ENCODE measurements at places on chromosomes 13 and 19. TPM values are rescaled to one million over a fixed set of nuclear protein-coding genes. Genes with fewer than 3 reads are reported as not detected.

Gene DNM2
- total RNA-seq, result 138 TPM

Gene ZNF574
- 8.3 TPM for total RNA-seq

Gene RPS16
- total RNA-seq, result 1,084 TPM

Gene CEACAM6
- 0.16 TPM for total RNA-seq

Gene THOP1
- total RNA-seq, result 34.6 TPM

Gene ZNF665
- 1.3 TPM for total RNA-seq

Gene SCGB2B2
- 1.2 TPM for total RNA-seq

Gene LRG1
- 0.43 TPM for total RNA-seq

Gene SIGLEC14
- total RNA-seq, result 1.2 TPM

Gene CATSPERD
- total RNA-seq, result not detected

Gene PRRG2
- 0.40 TPM for total RNA-seq

Gene KLK15
- not detected for total RNA-seq

Gene CD79A
- total RNA-seq, result not detected

Gene EPSTI1
- total RNA-seq, result 2.7 TPM

Gene RFPL4A
- 0.46 TPM for total RNA-seq

- DNase-seq, result peak; percentile 12
Measured at GRCh38 chr19:35395382-35396199, 24.7 kb downstream of the GPR42 start.

DNA sequence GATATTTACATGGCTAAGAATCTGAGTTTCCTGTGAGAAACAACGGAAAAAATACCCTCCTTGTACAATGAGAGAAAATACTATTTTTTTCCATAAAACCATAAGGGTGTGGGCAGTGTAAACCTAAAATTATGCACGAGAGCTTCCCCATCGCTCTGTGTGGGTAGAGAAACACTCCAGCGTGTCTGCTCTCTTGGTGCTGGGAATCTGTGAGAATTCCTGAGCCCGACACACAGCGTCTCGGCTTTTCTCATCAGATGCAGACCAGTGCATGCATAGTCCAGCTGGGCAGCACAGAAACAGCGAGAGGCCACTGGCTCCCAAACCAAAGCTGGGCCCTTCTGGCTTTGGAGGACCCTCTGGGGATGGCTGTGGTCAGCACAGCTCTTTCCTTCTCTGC, 12.0 kb downstream of the PLPP2 start:
- DNase-seq, result no peak

GRCh38 chr19:33713194-33713593, 83.5 kb upstream of the KCTD15 start:
- peak; percentile 20 for DNase-seq

DNA sequence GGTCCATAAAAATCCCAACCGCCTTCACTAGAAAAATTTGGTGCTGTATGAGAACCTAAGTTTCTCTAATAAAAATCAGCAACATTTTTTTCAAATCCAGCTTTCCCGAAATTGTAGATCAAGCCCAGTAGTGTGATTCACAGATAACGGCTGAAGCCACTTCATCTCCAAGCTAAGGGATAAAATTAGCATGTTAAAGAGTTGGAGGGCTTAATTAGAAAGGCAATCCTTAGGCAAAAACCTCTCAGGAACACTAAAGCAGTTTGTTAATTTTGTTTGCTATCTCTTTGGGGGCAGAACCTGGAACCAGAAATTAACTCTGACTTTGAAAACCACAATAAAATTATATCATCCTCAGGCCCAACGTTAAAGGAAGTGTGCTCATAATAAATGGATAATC, 820.2 kb downstream of the GPC5 start:
- DNase-seq, result no peak

DNA sequence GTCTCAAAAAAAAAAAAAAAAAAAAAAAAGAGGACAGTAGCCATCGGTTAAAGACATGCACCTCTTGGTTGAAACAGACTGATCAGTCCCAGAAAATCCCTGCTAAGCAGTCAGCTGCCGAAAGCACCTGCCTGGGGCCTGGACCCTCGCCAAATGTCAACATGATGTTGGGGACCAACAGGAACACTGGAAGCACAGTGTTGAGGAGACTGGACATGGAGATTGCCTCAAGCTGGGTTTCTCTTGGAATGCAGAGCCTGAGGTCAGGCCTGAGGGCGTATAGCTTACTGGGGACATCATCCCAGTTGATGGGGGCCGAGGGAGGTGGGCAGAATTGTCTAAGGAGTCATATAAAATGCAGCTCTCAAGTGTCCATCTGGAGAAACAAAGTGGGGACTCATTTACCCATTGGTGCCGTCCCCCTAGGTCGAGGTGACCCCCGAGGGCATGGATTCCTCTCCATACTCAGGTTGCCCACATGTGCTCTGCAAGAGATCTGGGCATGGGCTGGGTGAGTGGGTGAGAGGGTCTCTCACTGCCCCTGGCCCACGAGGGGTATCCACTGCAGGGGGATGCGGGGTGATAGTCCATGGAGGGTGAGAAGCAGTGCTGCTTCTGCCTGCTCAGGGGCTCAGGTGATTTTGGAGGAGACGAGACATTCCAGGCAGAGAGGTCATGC, 164.5 kb downstream of the URI1 start:
- no peak for DNase-seq

- DNase-seq, result no peak
Measured at GRCh38 chr19:10670182-10670581, 16.0 kb downstream of the ILF3 start.

- DNase-seq, result no peak
Measured at GRCh38 chr13:42272804-42273175, 838 bp downstream of the AKAP11 start.

- peak; percentile 81 for DNase-seq
Measured at GRCh38 chr19:15249972-15250639, 17.9 kb upstream of the EPHX3 start.

DNA sequence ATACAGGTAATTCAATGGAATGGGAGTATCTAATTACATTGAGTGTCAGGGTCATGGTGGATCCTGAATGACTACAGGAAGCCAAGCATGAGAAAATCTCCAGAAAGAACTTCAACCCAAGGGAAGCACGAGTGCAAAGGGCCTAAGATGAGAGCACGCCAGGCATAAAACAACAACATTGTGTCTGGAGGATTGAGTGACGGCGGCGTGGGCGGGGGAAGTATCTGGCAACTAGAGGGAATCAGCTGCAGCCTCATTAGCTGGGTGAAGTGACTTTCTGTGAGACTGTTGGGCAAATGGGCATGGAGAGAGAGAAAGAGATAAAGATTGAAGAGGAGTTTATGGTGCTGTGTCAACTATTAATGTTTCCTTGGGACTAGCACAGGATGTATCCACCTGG, 194.3 kb downstream of the GPC6 start:
- no peak for DNase-seq

GRCh38 chr13:22271903-22272302, 601.0 kb downstream of the FGF9 start:
- no peak for DNase-seq

DNA sequence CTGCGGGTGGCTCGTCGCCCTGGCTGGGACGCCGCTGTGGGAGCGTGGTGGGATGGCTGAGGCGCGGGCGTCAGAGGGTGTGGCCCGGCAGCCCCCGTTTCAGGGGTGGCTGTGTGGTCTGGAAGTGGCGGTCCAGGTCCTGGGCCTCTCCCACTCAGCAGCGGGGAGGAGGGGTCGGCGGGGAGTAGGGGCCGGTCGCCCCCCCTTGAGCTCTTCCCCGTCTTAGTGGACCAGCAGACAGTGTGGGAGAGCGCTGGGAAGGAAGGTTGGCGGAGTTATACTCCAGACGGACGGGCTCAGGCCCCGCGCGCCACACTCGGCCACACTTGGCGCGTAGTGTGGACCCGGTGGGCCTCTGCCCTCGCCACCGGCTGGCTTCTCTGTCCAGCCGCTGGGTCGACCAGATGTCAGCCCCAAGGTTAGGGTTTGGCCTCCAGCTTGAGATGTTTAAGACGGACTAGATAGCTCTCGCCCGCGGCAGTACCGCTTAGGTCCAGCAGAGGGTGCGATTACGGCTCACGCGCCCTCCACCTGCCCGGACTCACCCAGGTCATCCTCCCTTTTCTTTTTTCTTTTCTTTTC, 21.7 kb upstream of the ZNF429 start:
- DNase-seq, result no peak

DNA sequence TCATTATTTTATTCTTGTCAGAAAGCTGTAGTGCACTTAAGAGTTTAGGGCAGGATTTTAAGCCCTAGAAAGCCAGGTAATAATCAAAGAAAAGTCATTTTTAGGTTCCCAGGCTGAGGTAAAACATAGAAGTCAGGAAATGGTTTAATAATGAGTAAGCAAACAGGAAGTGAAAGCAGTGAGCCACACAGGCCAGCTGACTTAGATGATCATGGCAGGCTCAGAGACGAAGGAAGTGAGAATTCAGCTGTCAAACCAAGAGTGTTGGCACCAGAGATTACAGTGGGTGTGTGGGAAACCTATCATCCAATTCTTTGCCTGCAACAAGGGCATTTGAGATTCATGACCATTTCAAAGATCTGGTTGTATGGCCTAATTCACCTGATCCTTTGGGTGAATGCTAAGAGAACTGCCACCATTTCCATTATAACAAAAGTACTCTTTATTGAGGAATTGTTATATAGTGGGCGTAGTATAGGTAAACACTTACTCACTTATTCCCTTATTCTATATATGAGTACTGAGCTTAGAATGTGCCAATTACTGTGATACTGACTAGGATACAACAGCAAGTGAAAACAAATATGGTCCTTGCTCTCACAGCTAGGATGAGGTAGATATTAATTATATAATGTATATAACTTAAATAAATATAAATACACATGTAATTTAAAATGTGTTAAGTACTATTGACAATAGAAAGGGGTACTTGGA, 103.7 kb upstream of the EDNRB start:
- DNase-seq, result no peak

- no peak for DNase-seq
Measured at GRCh38 chr19:19062454-19063182, 1.2 kb upstream of the SLC25A42 start.

- no peak for DNase-seq
Measured at GRCh38 chr13:33224191-33224590, 61.4 kb downstream of the STARD13 start.

GRCh38 chr13:48162217-48162616, 67.3 kb upstream of the MED4 start:
- no peak for DNase-seq

- no peak for DNase-seq
Measured at GRCh38 chr13:113029487-113030258, 60.7 kb downstream of the MCF2L start.

DNA sequence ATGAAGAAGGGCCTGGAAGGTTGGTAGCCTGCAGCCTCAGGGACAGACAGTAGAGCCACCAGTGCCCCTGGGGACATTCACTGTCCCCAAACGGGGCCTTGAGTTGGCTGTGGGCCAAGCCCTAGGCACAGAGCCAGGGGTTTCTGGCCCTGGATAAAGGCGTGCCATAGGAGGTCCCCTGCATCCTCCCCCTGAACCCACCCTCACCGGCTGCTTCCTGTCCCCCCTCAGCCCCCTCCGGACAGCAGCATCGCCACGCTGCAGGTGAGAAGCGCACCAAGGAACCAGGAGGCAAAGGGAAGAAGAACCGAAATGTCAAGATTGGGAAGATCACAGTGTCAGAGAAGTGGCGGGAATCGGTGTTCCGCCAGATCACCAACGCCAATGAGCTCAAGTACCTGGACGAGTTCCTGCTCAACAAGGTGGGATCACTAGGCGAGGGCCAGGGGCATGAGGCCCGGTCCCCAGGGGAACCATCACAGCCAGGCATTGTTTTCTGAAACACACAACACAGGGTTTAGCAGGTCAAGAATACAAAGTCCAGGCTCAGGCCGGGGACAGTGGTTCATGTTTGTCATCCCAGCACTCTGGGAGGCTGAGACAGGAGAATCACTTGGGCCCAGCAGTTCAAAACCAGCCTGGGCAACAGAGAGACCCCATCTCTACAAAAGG, 14.6 kb upstream of the USE1 start:
- DNase-seq, result no peak

DNA sequence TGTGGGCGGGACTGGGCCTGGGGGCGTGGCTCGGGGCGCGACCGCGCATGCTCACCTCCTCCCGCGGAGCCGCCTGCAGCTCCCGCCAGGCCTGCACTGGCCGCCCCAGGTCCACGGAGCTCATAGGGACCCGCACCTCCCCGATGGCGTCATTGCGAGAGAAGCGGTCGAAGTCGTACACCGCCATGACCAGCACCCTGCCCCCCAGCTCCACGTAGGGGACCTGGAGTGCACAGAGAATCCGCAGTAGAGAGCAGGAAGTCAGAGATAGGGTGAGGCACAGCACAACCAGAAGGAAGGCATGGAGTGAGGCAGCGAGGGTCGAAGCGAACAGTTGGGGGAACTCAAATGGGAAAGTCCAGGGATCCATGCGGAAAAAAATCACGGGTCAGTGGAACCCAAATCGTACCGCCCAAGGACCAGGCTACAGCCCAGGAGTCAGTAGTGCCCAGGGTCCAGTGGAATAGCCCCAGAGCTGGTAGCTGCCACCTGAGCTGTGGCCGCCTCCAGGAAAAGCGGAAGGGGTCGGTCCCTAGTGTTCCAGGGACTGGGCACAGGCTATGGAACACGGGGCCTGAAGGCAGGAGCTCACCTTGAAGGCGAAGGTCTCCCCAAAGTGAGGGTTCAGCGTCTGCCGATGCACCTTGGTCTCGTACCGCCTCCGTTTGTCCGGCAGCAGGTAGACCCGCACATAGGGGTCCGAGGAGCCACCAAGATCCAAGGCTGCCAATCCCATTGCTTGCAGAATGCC, 4.8 kb downstream of the SYT5 start:
- DNase-seq, result no peak

- DNase-seq, result no peak
Measured at GRCh38 chr19:9156304-9156703, 16.1 kb downstream of the ZNF317 start.

DNA sequence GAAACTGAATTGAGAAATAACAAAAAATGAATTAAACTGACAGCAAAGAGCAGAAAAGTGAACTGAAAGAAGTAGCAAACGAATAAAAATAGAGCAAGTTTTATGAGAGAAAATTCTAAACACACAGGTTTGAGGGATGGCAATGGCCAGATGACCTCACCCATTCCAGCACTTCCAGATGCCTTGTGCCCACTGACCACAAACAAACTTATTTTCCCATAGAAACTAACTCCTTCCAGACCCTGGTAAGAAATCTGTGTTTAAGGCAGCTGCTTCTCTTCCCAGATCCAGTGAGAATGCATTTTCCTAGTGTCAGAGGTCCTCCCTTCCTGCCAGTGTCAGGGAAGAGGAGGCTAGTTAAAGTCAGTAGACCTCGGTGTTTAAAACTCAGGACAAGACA, 51.7 kb downstream of the RXFP2 start:
- no peak for DNase-seq

GRCh38 chr19:18203408-18203862, 407 bp downstream of the RAB3A start:
- DNase-seq, result no peak

GRCh38 chr13:109160357-109160756, 530.9 kb downstream of the MYO16 start:
- no peak for DNase-seq

- DNase-seq, result no peak
Measured at GRCh38 chr13:30859326-30859725, 46.7 kb upstream of the MEDAG start.

DNA sequence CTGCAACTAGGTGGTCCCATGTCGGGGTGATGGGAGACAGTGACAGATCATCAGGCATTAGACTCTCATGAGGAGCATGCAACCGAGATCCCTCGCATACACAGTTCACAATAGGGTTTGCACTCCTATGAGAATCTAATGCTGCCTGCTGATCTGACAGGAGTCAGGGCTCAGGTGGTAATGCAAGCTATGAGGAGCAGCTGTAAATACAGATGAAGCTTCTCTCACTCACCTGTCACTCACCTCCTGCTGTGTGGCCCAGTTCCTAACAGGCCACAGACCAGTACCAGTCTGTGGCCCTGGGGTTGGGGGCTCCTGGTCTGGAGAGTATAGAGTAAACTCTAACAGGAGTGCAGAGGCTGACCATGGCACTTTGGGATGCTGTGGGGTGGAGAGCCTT, 209.2 kb downstream of the DLEU7 start:
- DNase-seq, result no peak

GRCh38 chr13:90485436-90485835, 862.1 kb upstream of the MIR17HG start:
- no peak for DNase-seq
